ENCODE measurements at places on chromosomes 6 and 20.

DNA sequence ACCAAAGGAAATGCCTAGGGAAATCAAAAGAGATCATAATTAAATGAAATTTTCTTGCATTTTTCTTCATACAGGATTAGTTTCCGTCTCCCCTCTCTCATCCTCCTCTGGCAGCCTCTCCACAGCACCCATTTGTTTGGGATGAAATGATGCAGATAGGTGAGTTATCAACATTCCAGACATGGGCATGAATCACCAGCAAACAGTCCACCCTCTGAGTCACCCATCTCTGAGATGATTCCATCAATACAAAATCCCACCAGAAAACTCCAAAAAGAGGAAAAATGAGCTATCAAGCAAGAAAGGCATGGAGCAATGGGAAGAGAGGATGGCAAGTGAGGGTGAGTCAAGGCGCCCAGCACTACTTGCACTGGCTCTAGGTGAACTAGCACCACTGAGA is 11.4 kb downstream of the MC3R start:
- no peak for DNase-seq

DNA sequence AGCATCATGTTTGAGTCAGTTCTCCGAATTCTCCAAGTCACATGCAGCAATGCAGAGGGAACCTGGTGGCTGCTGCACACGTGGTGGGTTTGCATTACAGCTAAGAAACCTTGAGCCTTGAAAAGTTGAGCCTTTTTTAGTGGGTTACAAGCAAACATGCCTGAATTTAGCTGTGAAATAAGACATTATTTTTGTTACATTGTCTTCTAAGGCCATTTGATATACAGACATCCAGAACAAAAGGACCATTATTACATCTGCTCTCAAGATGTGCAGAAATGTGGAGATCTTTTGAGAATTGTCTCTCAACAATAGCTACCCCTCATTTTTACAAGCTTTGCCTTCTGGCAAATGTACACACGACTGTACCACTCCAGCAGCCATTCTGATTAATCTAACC is 720.5 kb upstream of the SLC35B3 start:
- DNase-seq = no peak

- DNase-seq = no peak
These were observed 136.5 kb downstream of the TMEM242 start for GRCh38 chr6:157186785-157187181.

DNA sequence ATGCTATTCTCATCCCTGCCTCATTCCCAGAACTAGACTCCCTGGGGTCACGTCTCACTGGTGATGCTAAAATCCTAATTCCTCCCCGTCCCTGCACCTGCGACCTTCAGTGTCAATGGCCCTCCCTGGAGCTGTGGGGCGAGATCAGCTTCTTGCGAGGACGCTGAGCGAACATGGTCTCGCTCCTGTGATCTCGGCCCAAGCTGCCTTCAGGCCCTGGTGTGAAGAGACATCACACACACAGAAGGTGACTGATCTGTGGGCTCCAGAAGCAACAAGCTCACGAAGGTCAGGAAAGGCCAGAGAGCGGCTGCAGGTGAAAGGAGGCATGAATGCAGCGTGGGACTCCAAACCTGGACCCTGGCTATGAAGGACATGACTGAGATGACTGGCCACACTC is 139.5 kb upstream of the CST7 start:
- DNase-seq = no peak

DNA sequence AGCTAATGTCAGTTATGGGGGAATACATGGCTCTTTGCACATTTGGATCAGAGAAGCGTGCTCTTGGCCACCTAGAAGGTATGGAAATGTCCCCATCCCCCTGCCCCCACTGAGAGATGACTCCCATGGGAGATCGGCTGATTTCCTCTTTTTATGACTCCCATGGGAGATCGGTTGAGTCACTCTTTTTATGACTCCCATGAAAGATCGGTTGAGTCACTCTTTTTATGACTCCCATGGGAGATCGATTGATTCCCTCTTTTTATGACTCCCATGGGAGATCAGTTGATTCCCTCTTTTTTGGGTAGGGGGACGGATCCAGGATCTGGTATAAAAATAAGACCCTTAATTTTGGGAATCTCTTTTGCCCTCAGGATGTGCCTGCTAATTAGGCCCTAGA is 10.3 kb upstream of the TAAR9 start:
- no peak for DNase-seq

DNA sequence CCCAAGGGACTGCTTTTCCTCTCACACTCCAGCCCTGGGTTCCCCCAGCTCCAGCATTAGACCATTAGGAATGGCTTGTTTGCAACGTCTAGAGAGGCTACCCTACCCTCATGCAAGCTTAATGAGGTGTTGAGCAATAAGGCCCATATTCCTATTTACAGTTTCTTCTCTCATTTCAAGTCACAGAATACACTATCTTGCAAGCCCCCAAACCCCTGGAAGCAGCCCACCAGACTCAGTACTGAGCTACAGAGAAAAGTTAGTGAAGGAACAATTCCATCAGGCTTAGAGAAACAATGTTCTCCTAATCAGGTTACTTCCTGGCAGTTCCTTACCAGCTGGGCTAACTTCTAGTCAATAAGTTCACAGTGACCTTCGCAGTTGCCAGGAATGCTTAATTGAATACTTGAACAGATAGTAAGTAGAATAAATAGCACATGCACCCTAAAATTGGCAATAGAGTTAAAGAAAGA is 606.5 kb upstream of the NOX3 start:
- DNase-seq = no peak

DNA sequence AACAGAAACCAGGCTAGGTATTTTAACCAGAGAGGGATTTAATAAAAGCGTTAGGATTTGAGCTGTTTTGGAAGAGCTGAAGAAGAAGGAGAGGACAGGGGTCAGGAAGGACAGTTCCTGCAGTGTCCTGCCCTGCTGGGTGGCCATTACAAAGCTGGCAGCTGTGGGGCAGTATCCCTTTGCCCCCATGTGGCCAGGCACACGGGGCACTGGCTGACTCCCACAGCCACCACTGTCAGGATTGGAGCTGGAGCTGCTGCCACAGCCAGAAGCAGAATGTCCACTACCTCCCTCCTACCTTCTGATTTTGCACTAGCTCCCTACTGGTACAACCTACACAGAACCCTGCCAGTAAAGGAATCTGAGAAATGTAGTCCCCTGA is 46.5 kb downstream of the SLC22A3 start:
- DNase-seq = no peak

DNA sequence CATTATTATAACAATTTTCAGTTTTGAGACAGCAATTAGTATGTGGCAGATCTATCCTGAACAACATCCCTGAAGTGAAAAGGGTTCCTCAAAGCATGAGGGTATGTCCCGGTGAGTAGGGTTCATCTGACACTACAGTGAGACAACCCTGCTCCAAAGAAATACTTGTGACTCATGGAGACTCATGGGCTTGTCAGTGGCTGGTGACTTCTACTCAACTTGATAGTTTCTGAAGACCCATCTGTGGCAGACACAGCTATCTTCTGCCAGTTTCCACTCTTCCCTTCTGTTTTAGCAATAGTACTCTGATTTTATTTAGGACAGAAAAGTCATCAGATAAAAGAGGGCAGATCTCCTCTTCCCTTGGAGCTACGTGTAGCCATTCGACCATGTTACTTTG is 41.4 kb downstream of the MAP3K7 start:
- DNase-seq = no peak

GRCh38 chr6:39386487-39386886 is 64.0 kb upstream of the KCNK16 start:
- DNase-seq = no peak

- no peak for DNase-seq
These were observed 102.2 kb downstream of the BACH2 start for GRCh38 chr6:90194371-90194841.

DNA sequence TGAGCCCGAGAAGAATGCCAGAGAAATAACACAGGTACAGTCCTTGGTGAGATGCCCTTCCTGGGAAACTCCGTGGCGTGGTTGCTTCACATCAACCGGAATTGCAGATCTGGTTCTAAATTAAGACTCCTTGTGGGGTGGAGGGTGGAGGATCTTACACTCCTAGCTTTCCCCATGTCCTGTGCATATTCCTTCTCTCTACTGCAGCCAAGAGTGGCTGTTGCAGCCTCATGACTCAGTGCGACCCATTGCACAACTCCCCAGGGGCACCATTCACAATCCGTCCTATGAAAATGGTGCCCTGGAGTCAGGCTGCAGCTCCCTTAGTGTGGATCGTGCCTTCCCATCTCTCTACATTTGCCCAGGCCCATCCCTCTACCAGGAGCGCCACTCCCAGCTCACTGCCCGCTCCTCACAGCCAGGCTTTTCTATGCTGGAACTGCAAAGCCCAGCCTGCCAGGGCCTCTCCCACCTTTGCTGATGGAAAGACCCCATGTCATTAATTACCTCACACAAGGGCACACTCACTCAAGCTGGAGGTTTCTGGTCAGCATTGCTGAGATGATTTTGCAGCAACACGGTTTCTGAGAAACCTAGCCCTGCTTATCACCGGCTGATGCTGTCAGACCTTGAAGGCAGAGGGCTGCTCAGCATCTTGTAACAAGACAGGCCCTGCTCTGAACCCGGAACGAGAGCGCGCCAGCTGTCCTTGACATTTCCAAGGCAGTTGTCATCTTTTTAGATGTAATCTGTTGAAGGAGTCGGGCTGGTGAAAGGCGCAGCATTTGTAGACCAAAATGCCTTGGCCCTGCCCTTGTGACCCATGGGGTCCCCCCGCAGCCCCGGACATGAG is 39.7 kb downstream of the SIRPA start:
- DNase-seq = no peak

DNA sequence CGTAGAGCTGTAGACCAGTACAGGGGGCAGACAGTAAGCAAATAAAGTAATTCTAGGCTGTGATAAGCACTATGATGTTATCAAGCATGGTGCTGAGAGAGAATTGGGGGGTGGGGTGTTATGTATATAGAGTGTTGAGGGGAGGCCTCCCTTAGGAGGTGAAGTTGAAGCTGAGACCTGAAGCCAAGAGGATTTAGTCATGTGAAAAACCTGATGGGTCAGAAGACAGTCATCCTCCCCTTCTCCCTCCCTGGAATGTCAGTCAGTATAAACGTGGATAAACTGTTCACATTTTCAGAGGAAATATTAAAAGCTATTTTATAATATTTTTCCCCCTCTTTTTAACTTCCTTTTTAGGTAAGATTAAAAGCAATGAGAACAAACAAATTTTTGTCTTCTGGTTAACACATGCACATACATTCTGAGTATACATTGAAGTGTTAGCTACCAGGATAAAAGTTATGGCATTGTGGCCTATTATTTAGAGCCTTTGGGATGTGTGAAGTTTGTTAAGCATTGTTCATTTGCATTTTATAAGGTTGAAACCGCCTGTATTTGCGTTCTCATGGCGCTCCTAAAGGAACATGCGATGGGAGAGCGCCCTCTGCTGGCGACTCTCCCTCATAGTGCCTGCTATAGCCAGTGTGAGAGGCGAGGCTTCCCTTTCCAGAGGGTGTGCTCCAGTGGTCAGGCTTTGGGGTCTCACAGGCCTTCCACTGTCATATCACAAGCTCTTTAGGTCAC is 35.4 kb upstream of the MAPK13 start:
- DNase-seq = peak; percentile 63

DNA sequence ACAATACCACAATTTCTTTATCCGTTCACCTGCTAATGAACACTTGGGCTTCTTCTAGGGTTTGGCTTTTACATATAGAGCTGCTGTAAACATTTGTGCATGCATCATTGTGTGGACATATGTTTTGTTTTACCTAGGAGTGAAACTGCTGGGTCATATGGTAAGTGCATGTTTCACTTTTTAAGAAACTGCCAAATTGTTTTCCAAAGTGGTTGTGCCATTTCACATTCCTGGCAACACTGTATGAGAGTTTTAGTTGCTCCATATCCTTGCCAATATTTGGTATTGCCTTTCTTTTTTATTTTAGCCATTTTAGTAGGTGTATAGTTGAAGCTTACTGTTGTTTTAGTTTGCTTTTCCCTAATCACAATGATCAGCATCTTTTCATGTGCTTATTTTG is 14.1 kb upstream of the RPN2 start:
- no peak for DNase-seq

DNA sequence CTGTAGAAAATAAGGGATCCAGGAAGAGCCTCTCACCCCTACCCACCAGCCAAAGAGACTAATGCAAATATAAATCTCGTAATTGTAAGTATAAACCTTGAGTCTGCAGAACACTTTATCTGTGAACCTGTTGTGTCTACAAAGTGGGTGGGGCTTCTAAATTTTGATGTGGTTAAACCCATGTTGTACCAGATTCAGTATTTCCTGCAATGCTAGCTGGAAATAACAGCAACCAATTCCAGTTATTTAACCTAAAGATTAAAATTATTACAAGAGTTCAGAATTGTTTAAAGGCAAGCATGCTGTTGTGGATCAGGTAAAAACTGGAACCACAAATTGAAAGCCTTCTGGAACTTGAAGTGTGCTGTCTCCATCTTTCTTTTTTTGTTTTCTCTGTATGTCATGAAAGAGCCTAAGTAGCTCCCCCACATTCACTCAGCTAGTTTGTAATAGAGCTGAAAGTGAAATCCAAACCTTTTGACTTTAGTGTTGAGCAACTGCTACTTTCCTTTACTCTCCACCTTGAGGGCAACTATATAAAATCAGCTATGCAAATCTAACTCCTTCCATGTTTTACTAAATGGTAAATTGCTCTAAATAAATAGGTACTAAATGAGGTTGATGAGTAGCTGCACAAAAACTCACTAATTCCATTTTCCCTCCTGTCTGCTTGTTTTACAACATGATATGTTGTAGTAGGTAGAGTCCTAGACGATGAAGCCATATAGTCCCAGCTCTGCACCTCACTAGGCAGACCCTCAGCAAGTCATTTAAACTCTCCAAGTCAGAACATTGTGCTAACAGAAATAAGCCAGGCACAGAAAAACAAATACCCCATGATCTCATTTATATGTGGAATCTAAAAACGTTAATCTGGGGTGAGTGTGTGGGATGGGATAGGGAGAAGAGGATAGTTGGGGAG is 17.9 kb upstream of the THEMIS start:
- DNase-seq = no peak

DNA sequence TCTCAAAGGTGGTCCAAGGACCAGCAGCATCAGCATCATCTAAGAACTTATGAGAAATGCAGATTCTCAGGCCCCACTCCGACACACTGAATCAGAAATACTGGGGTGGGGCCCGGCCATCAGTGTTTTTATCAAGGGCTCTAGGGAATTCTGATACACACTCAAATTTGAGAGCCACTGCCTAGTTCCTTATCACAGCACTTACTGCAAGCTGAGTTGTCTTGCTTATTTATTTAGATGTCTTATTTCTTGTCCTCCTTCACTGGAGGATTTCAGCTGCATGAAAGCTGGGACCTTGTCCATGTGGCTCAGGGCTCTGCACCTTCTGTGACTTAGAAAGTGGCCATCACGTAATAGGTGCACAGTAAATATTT is 139.4 kb upstream of the RREB1 start:
- DNase-seq = no peak

GRCh38 chr6:80932359-80932758 is 820.1 kb downstream of the TENT5A start:
- no peak for DNase-seq

DNA sequence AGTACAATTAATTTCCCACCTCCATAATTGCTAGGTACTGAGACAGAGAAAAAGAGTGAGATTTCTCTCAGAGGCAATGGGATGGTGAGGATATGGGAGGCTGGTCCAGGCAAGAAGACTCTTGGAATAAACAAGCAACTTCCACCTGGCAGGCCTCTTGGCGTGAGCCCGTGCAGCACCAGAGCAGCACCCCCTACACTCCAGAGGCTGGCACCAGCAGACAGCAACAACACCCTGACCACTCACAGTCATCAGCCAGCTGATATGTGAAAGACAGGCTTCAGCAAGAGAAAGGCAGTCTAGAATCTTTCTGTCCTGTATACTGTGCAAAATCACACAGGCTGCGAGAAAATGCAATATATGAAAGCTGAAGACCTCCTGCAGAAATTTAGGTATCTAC is 59.7 kb downstream of the KIF13A start:
- no peak for DNase-seq

GRCh38 chr6:82891076-82891475 is 174.6 kb downstream of the UBE3D start:
- DNase-seq = no peak
